ENCODE measurements at places on chromosomes 5 and 9.

DNA sequence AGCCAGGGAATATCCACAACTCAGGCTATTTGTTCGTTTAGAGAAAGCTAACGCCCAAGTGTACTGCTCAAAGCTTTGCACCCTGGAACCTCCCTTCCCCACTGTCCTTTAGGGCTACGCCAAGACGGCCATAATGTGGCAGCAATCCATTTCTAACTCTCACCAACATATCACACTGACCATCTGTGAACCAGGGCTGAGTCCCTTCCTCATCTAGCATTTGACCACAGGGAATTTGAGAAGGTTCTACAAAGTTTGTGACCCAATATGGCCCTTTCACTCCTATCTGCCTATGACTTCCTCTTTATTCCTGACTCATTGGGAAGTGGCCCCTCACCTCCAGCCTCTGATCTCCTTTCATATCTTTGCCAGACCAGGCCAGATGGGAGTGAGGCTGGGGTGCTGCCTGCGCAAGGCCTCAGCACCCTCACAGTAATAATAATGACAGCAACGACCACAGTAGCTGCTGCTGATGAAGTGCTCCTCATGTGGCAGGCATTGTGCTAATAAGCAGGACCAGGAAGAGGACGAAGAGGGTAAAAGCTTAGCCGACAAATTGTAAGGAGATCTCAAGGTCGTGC, 9.3 kb upstream of the ARAP3 start:
- no peak for DNase-seq

- DNase-seq, result peak; percentile 51
Observed at GRCh38 chr5:81749561-81750307, 1.2 kb downstream of the SSBP2 start.

GRCh38 chr9:137049544-137050449, 3.8 kb upstream of the NPDC1 start:
- DNase-seq, result peak; percentile 77

DNA sequence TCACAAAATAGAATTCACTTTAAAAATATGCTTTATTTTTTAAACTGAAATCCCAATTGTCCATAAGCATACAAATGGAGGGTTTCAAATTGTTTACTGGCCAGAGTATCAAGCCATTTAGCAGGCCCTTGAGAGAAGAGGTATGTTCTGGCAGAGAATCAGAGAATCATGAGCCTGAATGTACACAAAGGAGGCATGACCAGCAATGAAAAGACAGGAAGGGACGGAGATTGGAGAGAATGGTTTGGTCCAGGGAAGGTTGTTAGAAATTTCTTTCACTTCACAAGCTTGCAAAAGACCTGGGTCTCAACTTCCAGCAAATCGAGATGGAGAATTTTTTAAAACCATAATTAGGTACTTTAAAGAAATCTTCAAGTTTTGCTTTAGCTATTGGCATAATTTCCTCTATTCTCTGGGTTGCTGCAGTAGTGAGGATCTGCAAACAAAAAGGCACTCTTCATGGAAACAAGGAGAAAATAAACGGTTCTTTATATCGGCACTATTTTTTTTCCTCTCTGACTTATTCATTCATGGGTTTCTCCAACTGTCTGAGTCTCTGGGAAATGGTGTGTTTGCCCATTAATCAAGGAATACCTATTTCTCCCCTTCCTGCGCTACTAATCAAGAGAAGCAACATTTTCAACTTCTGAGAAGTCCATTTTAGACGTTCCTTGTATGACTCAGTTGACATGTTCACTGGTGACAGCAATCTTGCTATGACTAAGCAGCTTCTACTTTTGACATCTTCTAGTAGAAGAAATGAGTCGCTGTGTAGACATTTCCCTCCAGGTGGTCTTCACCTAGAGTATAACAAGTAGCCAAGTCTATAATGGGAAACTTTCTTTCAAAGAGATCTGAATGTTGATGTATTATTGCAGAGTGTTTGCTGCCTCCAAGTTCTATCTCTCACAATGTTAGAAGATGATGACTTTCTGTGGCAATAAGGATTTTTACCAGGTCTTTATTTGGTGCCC, 23.1 kb upstream of the ERCC6L2 start:
- no peak for DNase-seq

GRCh38 chr5:150277043-150277442, 12.5 kb downstream of the CAMK2A start:
- no peak for DNase-seq

- no peak for DNase-seq
Observed at GRCh38 chr9:126985870-126986498, 71.4 kb downstream of the RALGPS1 start.

DNA sequence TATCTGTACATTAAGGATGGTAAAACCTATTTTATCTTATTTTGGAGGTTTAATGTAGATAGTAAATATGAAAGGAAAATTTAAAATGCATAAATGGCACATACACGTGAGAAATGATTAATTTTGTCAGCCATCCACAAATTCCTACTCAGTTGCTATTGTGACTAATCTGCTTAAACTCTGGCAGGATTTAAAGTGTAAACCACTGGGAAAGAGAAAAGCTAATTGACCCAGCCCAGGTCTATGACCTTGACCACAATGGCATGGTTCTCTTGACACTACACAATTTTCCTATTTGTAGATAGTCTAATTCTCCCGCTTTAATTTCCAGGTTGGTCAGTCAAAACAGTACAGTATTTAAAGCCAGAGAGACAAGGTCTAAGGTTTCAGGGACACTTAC, 459.0 kb upstream of the KLF4 start:
- no peak for DNase-seq

GRCh38 chr5:150163547-150164059, 3.0 kb upstream of the CDX1 start:
- DNase-seq, result no peak

GRCh38 chr5:8019719-8020218, 150.8 kb downstream of the MTRR start:
- no peak for DNase-seq

- DNase-seq, result peak; percentile 53
Observed at GRCh38 chr9:111038331-111039230, at the start of gene LPAR1. TSS of gene LPAR1 (minus strand) at chr9:111038470. CDS start at chr9:110972117, 66,353 bp downstream.

- no peak for DNase-seq
Observed at GRCh38 chr9:84659313-84659712, 10.2 kb upstream of the NTRK2 start.

- DNase-seq, result no peak
Observed at GRCh38 chr5:39076757-39077728, 2.8 kb upstream of the RICTOR start.

- DNase-seq, result no peak
Observed at GRCh38 chr5:142571371-142571770, 114.5 kb downstream of the FGF1 start.

DNA sequence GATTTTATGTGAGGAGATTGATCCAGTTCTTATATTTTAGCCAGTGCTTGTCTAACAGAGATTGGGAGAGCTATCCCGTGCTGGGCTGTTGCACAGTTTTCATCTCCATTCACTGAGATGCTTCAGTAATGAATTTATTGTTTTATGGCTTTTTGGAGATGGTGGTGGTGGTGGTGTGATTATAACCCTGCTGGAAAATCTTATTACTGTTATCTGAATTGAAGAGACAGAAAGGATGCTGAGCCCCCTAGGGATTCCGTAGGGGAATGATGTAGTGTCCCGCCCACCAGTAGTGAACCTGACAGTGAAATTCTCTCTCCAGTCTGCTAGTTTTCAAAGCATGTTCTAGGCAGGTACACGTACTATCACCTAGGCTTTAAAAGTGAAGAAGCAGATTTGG, 1.9 kb downstream of the RAI14 start:
- no peak for DNase-seq

GRCh38 chr9:92722386-92723298, 42.0 kb downstream of the BICD2 start:
- DNase-seq, result no peak

DNA sequence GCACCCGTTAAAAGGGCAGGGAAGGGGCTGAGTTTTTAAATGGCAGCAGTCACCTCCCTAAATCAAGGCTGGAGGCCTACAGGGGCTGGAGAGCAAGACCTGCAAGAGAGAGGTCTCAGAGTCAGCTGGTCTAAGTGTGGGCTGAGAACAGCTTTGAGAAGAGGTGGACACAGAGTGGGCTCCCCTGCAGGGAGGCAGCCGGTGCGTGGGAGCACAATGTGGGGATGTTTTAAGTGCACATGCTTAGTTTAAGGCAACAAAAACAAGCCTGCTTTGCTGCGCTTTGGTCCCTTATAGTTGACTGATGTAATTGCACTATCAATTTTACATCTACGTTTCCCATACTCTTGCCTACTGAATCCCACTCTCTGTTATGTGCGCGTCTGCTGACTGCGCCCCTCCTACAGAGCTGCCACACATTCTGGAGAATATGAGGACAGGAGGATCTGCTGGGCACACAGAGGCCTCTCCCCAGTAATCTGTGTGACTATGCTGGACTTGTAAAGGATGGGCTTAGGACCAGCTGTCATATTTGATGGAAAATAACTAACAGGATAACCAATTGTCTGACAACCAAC, 62.0 kb upstream of the ICE1 start:
- no peak for DNase-seq

DNA sequence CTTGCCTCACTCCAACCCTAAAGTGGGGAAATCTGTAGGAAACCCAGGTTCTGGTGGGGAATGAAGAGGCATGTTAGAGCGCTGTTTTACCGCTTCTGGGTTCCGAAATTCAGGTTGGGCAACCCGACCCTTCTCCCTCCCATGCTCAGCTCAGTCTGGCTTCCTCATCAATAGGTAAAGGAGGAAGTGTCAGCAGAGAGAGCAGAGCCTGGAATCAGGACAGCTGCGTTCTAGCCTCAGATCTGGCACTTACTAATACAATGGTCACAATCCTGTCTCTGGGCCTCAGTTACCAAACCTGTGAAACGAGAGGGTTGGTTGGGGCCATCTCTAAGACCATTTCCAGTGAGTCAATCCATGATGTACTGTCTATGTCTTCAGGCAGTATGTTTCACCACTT, 16.2 kb upstream of the TNIP1 start:
- no peak for DNase-seq

DNA sequence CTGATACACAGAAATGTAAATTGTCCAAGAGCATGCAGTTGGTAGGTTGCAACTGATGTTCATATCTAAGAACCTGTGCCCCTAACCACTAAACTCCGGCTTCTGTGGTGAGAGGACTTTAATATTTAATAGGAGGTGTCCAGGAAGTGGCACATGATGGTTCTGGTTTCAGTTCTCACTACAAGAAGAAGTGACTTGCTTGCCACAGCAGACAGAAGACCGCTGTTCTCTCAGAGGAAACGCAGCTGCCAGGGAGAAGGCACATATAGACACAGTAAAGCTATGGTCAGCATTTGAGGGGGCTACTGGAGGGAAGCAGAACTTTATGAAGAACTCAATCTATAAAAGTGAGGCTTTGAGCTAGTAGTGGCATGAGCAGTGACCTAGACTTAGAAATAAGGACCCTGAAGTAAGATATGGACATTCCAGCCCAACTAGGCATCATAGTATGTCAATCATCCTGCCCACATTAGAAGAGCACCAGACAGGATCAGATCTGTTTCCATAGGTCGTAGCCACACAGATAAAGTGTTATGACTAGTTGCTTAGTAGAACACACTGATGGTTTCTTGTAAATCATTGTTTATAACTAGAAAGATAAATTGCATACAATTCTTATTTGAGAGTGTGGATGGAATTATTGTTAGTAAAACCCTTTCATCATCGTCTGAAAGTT, 36.4 kb upstream of the DAB2 start:
- DNase-seq, result no peak

- DNase-seq, result no peak
Observed at GRCh38 chr9:87381746-87382145, 115.9 kb upstream of the DAPK1 start.

DNA sequence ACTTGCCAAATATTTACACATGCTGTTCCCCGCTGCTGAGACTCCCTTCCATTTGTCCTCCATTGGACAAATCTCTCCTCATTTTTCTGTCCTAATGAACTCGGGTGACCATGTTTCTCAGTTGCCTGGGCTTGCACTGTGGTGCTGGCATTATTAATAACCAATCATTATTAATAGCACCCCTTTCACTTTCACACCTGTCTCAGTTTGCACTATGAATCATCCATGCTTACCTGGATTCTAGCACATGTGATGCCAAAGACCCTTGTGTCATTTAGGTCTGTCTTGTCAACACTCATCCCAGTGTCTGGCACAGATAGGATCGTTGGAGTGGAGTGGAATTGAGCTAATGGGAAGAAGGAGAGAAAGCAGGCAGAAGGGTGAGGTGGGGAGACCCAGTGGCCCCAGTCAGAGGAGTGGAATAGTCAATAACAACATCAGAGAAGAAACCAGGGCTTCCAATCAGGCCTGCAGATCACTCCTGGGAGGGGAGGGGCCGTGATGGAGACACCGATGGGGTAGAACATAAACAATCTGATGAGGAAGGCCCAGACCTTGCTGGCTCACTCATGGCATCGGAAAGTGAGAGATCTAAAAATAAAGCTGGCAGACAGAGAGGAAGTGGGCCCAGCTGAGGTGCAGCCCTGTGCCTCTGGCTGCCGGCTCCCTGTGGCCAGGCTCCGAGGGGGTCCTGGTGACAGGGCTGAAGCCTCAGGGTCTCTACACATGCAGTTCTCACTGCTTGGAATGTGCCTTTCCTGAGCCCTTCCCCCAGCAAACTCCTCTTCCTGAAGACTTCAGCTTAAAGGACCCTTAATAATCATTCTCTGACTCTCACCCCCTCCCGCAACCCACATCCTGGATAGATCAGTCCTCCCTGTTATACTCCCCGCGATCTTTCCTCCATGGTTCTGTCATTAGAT, 33.5 kb upstream of the CRB2 start:
- DNase-seq, result no peak

DNA sequence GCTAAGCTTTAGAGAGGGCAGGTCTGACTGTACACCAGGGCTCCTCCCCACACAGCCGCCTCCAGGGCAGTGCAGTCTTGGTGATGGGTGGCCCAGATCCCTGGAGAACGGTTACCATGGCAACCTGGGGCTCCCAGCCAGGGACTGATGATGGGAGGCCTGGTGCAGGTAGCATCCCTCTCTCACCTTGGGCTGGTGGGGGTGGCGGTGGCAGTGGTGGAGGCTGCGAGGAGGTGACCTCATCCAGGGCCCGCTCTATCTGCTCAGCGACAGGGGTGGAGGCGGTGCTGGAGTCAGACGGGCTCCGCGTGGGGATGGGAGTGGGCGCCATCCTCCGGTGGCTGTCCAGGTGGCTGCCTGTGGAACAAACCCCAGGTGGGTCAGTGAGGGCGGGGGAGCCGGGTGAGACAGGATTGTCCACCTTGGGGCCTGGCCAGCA, 12.3 kb downstream of the PRR7 start:
- DNase-seq, result no peak

GRCh38 chr9:122318284-122318683, 52.5 kb upstream of the PTGS1 start:
- no peak for DNase-seq

DNA sequence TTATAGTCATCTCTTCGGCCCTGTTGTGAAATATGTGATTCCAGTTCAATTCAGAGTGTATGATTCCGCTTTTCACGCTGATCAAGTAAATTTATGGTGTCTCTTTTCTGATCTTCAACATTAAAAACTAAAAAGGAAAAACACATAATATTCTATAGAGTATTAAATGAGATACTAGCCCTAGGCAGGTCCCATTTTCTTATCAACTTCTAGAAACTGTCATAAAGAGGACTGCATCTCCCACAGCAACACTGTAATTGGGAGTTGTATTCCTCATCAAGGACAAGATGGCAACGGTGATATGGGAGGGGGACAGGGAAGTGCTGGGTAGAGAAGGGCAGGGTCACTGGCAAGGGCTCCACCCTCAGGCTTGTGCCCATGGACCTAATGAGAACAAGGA, 71.6 kb downstream of the GOLM1 start:
- DNase-seq, result no peak

Measured in endothelial cell (in vitro differentiated cells).